ENCODE measurements at places on chromosomes 5 and 9.

GRCh38 chr5:133359861-133360260 is 252.5 kb downstream of the FSTL4 start:
- DNase-seq = no peak

GRCh38 chr9:21813575-21814473 is 11.4 kb downstream of the MTAP start:
- DNase-seq = peak; percentile 93

DNA sequence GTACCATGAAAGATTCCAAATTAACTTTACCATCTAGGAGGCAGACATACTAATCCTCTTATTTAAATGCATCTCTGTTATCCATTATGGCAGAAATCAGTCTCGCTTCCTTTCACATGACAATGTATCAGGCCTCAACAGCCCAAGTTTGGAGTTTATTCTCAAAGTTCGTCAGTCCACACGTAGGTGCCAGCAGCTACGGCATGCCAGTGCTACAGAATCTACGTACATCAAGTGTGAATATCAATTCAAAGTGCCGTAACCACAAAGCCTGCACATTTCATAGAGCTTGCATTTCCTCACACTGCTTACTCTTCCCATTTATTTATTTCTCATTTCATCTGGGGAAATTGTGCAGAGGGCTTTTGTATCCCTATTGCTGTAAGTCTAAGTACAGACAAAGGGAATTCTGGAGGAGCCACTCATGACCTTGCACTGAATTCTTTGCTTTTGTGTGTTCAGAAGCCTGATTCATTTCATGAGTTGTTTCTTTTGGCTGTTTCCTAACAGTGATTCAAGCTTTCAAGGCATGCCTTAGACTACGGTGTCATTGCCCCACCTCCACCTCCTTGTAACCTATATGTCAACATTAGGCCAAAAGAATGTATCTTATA is 10.0 kb downstream of the ENC1 start:
- peak; percentile 93 for DNase-seq

DNA sequence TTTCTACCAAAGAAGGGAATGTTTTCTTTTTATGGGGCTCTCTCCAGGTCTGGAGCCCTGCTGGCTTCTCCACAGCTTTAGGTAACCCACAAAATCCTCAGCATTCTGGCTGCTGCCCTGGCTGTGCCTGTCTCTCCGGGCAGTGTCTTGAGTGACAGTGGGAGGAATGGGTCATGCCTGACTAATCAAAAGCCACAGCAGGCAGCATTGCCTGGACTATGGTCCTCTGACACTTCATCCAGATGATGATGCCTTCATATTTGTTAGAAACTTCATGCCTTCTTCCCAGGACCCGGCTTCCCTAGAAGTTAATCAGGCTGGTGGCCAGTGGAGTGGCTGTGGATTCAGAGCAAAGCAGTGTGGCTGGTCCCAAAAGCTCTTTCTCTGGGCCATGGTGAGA is 32.2 kb upstream of the TGFBI start:
- DNase-seq = no peak

GRCh38 chr9:27162045-27162444 is 53.0 kb downstream of the TEK start:
- peak; percentile 55 for DNase-seq

GRCh38 chr5:78587775-78588291 is 60.7 kb downstream of the LHFPL2 start:
- DNase-seq = peak; percentile 83

DNA sequence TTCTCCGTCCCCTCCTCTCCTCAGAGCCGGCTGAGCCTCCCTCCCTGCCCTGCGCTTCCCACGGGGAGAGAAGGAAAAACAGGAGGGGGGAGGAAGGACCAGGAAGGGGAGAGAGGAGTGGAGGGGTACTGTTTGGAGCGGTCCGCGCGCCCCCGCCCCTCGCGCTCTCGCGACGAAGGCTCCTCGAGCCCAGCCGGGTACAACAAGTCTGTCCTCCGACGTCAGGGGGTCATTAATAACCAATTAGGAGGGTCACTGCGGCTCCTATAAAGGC is 480 bp upstream of the PRDM12 start:
- DNase-seq = no peak

DNA sequence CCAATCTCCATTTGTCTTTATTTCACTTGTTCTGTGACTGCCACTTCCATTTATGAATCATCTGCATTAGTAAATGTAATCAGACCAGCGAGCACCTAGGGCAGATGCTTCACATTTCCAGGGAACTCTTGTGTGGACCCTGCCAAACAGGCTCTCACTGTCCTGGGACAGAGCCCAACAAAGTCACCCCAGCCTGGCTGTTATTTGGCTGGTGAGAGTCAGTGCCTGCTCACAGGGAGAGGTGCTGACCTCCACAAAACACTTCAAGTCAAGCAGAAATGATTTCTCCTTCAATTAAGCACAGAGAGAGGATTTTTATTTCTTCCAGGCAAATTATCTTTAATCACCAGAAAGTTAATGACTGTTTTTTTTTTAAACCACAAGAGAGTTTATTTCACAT is 568.0 kb downstream of the MTRR start:
- DNase-seq = no peak

- DNase-seq = peak; percentile 91
Observed at GRCh38 chr5:144203750-144204596, 33.3 kb downstream of the KCTD16 start.

DNA sequence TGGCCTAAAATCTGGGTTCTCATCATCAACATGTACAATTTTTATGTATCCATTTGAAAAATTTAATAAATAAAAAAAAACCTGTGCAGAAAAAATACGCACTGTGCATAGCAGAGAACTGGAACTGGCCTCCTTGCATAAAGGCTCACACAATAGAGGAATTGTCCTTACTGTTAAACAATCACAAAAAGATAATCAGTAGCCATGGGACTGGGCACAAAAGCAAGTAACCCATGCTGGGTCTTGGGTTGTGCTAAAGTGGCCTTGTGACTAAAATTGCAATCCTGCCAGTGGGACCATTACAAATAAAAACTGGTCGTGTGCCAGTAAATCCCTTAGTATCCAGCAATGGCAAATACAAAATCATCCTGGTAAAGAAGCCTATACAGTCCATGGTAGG is 1646.6 kb downstream of the MAT2B start:
- no peak for DNase-seq

- no peak for DNase-seq
Observed at GRCh38 chr5:131786036-131786435, 10.8 kb downstream of the FNIP1 start.

GRCh38 chr9:72352911-72353388 is 12.1 kb downstream of the ZFAND5 start:
- peak; percentile 63 for DNase-seq

DNA sequence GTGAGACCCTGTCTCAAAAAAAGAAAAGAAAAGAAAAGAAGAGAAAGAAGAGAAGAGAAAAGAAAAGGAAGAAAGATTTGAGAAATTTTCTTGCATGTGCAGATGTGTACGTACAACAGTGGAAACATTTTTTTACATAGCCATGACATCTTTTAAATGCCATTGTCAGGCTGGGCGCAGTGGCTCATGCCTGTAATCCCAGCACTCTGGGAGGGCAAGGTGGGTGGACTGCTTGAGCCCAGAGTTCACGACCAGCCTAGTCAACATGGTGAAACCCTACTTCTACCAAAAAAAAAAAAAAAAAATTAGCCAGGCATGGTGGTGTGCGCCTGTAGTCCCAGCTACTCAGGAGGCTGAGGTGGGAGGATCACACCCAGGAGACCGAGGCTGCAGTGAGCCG is 6.6 kb downstream of the LMAN2 start:
- DNase-seq = no peak

GRCh38 chr9:91534374-91534773 is 110.7 kb upstream of the NFIL3 start:
- peak; percentile 52 for DNase-seq

DNA sequence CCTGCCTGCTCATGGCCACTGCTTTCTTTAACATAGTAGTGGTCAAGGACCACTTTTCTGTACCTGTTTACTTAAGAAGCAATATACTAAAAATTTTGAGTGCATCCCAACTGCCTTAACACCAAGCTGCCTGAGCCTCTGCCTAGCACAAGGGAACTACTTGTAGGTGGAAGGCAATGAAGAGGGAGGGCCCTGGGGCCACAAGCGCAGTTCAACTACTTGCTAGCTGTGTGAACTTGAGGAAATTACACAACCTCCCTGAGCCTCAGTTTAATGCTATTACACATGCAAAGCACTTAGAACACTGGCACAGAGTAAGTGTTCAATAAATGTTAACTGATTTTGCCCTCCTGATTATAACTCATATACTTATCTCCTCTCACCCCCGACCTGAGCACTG is 6.3 kb downstream of the ARL15 start:
- DNase-seq = no peak

DNA sequence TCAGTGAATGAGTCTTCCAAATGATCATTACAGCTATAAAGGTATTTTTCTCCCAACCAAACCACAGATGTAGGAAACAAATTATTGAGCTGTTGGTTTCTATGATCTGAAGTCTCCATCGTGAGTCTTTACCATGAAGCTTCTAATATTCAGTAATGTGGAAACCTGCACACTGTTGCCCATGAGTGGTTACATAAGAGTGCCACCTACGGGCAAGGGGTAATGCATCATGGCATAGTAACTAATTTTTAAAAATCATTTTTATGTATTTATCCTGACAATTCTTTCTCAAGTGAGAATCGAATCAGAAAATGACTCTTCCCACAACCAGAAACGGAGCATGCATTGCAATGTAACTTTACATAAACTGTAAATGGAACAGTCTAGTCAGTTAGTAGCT is 282.5 kb upstream of the SMARCA2 start:
- DNase-seq = peak; percentile 1

DNA sequence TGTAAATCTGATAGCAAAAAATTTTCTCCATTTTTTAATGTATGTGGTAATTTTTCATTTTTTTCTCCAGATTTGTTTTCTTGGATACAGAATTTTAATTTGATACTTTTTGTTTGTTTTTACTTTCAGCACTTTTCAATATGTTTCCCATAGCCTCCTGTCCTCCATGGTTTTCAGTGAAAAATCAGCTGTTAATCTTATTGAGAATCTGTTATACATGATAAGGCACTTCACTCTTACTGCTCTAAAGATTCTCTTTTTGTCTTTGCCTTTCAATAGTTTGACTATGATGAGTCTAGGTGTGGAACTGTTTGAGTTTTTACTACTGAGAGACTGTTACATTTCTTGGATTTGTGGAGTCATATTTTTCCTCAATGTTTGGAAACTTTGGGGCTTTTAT is 455.7 kb upstream of the NUDT12 start:
- DNase-seq = no peak

DNA sequence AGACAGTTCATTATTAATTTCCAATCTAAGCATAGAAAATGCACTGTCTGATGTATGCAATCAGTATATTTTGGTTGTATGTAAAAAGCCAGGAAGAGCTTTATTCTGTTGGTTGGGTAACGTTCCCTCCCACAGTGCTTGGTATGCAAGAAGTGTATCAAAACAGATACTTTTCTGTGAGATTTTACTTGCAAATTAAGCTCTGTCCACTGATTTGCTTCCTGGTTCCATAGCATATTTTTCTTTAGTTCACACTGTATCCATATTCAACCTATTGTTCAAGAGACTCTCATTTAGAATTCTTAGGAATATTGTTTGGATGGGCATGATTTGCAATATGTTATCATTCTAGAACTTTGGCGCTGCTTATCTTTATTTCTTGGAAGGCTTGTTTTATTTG is 47.4 kb downstream of the RNF180 start:
- DNase-seq = peak; percentile 44

All from choroid plexus epithelial cell (primary cell).